LoVo (cell line): ENCODE measurements at places on chromosomes 12 and 14.
A peak's percentile ranks its signal among the peaks of the same experiment; 100 is the strongest.

DNA sequence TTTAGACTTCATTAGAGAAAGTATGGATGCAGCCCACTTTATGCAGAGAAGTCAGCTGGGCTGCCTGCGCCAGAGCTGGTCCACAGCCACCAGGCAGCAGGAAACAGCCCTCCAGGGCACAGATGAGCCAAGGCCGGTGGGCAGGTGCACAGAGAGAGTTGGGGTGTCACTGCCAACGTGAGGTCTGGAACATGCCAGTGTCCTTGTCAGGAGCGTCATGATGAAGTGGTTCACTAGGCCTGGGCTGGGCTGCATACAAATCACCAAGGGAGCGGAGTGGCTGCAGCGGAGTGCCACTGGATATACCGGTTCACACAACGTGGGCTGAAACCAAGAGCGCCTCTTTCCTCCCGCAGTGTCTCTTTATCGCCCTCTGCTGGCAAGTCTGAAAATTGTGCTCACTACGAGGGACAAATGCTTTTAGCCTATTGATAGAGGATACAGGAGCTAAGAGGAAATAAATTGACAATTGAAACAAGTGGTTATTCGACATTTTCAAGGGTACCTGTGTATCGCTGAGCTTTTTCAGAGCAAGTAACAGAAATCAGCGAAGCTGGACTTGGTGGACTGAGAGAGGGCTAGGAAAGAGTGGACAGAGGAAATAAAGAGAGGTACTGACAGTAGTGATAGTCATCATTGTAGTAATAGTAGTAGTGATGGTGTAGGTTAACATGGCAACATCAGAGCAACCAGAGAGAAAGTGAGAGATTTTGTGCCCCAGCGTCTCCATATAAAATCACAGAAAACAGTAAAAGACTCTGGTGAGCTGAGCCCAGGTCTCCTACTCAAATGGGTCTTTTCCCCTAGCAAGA is 52.0 kb upstream of the ITPR2 start:
- peak; percentile 90 for DNase-seq

- DNase-seq = no peak
Measured at GRCh38 chr12:52084491-52085231, 5.2 kb downstream of the SMIM41 start.

- no peak for DNase-seq
Measured at GRCh38 chr14:99463974-99464373, 16.7 kb downstream of the SETD3 start.

DNA sequence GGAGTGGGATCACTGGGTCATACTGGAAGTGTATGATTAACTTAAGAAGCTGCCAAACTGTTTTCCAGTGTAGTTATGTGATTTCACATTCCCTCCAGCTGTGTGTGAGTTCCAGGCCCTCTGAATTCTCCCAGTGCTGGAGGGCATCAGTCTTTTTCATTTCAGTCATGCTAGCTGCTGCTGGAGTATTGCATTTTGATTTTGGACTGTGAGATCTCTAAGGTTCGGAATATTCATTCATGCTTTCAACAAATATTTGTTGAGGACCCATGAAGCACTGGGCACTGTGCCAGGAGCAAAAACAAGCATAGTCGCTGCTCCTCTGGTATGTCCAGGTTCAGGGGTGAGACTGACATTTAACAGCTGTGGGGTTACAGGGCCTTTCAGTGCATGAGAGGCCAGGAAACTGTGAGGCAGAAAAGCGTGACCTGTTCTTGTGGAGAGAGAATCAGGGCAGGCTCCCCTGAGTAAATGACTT is 133.2 kb downstream of the SCARB1 start:
- no peak for DNase-seq

GRCh38 chr12:108136697-108137096 is 7.6 kb downstream of the WSCD2 start:
- no peak for DNase-seq

- no peak for DNase-seq
Measured at GRCh38 chr14:36944307-36945010, 227.9 kb downstream of the SLC25A21 start.
